ENCODE measurements at places on chromosomes 2 and 18.

GRCh38 chr18:56508370-56509036, 129.9 kb downstream of the TXNL1 start:
- ATAC-seq: no peak

GRCh38 chr18:7848054-7848412, 280.9 kb downstream of the PTPRM start:
- ATAC-seq: no peak

- ATAC-seq: no peak
Measured at GRCh38 chr2:79087785-79088364, at the start of gene REG1B. Gene REG1B (minus strand): TSS chr2:79087993. CDS start chr2:79087612, 381 bp downstream.

DNA sequence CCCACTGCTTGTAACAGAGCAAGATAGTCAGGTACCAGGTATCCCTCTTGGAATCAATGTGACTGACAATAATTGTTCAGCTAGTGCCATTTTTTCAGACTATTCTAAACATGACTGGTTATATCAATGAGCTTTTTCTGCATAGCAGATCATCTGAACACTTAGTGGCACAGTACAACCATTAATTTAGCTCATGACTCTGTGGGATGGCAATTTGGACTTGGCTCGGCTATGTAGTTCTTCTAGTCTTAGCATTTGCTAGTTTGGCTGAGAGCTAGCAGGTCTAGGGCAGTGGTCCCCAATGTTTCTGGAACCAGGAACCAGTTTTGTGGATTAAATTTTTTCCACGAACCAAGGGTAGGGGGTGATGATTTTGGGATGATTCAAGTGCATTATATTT, 1421.4 kb upstream of the NXPH2 start:
- ATAC-seq: no peak

GRCh38 chr18:2150566-2150965, 420.7 kb downstream of the METTL4 start:
- no peak for ATAC-seq

DNA sequence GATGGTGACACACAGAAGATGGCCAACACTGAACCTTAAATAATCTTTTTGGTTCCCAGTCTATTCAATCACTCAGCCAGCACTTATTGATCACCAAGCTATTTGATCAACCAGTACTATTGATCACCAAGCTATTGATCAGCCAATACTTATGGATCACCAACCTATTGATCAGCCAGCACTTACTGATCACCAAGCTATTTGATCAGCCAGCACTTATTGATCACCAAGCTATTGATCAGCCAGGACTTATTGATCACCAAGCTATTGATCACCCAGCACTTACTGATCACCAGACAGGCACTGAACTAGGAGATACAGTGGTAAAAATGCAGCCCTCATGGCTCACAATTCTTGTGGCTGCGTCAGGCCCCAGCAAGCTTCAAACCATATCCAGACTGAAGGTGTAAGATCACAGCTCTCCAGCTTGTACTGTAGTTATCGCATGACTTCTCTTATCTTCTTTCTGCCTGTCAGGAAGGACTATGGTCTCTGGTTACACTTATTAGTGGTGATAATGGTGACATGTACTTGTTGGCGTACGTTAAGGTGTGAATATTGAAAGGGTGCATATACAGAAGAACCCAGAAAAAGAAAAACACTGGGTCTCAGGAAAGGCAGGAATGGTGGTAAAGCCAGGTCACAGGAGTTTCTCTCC, 18.4 kb upstream of the B3GNT2 start:
- no peak for ATAC-seq
